ENCODE measurements at places on chromosomes 7 and 10. TPM values are rescaled to one million over a fixed set of nuclear protein-coding genes. Genes with fewer than 3 reads are reported as not detected.
A peak's percentile ranks its signal among the peaks of the same experiment; 100 is the strongest.

Gene ASAH2
- total RNA-seq: 2.2 TPM

DNA sequence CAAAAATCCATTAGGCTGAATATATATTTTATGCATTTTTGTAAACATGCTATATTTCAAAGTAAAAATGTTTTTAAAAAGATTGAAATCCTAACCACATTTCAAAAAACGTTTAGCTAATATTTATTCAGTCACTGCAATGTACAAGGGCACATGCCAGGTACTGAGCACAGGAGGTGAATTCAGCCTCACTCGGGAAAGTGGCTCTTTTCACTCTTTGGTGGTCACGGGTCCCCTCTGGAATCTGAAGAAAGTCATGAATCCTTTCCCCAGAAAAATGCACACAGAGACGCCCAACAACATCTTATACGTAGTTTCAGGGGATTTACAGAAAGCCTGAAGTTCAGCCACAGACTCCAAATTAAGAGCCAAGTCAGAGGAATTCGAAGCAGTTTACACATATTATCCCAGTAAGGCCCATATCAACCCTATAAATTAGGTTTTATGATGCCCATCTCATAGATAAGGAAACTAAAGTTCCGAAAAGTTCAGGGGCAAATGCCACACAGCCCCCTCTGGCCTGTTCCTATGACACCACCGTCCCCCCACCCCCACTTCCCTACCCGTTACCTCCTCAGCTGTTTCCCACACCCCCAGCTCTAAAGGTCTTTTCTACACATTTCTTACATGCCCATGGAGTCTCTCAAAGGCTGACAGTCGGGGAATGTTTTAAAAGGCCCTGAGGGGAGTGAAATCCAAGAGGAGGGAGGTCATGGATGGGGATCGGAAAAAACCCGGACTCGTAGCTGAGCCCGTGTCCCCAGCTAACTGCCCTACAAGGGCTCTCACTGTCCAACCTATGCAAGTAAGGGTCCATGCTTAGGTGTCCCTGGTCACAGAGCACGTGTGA lies 9.6 kb upstream of the SVOPL start:
- no peak for DNase-seq

DNA sequence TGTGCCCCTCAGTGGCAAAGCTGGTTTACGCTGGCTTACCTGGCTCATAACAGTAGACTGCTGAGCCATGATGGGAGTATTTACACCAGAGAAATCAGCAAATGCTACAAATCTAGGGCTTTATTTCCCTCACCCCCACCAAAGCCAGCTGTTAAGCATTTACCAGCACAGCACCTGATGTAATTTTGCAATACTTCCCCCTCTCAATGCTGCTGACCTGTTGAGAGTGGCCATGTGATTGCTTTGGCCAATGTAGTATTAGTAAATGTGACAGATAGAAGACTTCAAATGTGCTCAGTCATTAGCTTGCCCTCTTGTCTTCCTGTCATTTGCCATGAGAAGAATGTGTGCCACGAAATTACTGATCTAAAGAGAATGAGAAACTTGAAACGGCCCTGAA lies 46.6 kb downstream of the HERPUD2 start:
- DNase-seq: no peak

GRCh38 chr7:138979226-138979979 lies 1.8 kb downstream of the KIAA1549 start:
- no peak for DNase-seq

DNA sequence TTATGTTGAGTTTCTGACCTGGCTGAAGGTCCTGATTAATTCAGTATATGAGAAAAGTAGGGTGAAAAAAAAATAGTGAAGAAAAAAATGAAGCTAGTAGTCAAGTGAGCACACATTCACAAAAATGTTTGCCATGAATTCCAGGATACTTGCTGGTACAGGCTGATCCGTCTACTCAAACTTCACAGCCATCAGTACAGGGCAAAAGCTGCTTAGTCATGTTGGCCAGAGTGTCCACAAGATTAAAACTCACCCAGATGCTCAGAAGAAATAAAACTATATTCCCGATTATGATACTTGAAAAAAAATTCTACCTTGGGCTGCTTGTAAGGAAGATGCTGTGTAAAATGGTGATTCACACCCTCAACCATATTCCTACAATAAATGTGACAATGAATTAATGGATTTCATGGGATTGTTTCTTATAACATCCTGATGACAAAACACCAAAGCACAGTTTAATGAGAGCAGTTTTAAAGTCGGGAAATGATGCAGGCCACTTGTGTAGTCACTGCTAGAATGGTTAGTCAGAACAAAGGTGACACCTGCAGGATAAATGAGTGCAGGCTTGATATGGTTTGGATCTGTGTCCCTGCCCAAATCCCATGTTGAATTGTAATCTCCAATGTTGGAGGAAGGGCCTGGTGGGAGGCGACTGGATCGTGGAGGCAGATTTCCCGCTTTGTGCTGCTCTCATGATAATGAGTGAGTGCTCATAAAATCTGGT lies 49.2 kb upstream of the ANKRD1 start:
- DNase-seq: no peak

DNA sequence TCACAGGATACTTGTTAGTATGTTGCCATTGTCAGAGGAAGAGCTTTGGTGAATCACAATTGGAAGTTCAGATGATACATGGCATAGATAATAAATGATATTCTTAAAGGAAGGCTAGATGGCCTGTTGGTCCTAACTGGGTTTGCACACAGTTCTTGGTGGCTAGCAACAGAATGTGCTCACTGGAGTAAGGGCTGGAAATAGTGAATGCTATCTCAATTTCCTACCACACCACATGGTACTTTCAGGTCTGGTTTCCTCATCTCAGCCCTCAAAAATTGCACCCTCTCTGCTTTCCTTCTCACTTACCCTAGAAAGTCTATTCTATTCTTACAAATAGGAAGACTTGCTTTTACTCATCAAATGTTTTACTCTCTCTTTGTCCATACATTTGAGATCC lies 622.5 kb downstream of the ANKRD7 start:
- DNase-seq: no peak

Gene TMUB1
- 80.7 TPM for total RNA-seq

GRCh38 chr10:87504640-87505365 lies at the start of gene MINPP1:
MINPP1 (plus strand) TSS chr10:87504893; CDS start chr10:87504916, 23 bp downstream.
- DNase-seq: peak; percentile 87

Gene PAXIP1
- 14.0 TPM for total RNA-seq

- no peak for DNase-seq
Measured at GRCh38 chr7:65438598-65438997, 64.9 kb downstream of the ZNF92 start.

DNA sequence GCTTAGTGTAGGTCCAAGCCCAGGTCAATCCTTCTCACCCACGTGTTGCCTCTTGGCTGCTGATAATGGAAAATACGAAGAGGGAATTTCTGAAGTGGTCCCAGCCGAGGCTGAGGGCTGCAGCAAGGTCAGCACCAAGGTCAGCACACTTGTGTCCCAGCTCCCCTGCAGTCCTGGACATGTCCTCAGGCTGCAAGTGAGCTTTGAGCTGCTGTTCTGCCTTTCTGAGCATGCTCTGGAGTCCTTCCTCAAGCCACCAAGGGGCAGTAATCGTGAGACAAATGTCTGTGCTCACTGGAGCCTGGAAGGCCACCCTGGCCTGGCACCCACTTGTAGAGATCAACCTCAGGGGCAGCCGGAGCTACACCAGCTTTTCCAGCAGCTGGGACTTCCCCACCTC lies 28.3 kb downstream of the DRGX start:
- no peak for DNase-seq

Gene VWC2
- 0.25 TPM for total RNA-seq

Gene RNLS
- total RNA-seq: 18.6 TPM

- no peak for DNase-seq
Measured at GRCh38 chr10:14574291-14574690, 200.4 kb downstream of the FAM107B start.

Gene NPY4R2
- total RNA-seq: 10.6 TPM

Gene BMPR1A
- total RNA-seq: 50.9 TPM

DNA sequence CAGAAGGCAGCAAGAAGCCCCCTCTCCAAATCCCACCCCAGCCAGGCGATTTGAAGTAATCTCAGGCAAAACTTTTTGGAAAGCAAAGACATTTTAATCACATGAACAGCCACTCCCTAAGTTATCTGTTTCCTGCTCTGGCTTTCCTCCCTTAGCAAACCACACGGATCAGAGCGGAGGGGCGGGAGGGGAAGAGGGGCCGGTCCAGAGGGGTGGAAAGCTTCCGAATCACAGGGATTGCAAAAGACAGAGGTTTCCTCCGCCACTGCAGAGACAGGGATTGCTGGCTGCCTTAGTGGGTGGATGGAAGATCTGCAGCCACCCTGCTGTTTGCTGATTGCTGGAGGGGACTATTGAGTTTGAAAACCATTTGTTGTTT lies 41.2 kb downstream of the ZCCHC24 start:
- no peak for DNase-seq

GRCh38 chr7:908159-908581 lies 31.8 kb downstream of the GET4 start:
- no peak for DNase-seq

Gene OGDHL
- total RNA-seq: 1.1 TPM

DNA sequence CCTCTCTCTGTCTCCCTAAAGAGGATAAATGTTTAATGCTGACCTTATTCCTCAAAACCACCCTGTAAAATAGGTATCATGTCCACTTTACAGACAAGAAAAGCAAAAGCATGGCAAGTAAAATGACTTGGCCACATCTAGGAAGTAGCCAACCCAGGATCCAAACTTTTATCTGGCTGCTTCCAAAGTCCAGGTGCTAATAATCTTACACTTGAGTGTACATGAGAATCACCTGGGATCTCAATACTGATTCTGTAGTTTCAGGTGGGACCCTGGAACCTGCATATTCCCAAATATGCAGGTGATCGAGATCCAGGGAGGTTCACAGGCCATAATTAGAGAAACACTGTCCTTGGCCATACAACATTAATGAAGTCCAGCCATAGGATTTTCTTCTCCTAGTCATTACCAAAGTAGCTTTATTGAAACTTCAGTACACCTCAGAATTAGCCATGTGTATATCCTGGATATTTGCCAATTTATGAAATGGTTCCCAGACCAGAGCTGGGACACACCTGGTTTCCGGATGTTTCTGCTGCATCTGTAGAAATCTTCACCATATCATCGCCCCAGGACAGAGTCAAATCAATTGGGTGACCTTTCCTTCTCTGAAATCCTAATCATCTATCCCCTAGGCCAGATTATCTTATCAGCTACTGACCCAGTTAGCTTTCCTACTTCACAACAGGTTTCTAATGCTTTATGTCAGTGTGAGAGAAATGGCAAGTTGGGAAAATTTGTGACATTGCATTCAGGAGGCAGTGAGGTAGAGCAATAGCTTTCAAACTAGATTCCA lies 119.1 kb upstream of the KMT2E start:
- DNase-seq: no peak

- no peak for DNase-seq
Measured at GRCh38 chr10:129728905-129729795, 234.9 kb downstream of the EBF3 start.

Gene SPAM1
- not detected for total RNA-seq

Gene SORCS1
- 2.7 TPM for total RNA-seq

- no peak for DNase-seq
Measured at GRCh38 chr7:77244222-77244934, 44.8 kb upstream of the FGL2 start.

Gene SAMD9
- total RNA-seq: 31.2 TPM

Gene SAMD9L
- 22.6 TPM for total RNA-seq

DNA sequence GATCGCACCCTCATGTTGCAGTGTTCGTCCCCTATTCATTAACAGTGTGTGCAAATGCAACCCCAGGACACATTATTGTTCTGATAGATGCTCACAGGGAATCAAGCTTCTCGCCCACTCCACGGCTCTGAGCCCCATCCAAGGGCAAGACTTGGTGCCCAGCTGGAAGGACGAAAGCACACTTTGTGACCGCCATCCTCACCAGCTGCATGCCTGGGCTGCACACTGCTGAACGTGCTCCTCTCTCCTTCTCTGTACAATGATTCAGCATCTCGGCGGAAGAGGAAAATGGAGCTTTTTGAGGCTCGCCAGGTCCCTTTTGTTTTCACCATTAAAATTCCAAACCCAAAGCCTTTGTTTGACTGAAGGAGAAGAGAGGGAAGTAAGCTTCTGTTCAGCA lies 41.9 kb downstream of the MKI67 start:
- no peak for DNase-seq

Gene AKR1C8
- not detected for total RNA-seq

Gene LRMDA
- total RNA-seq: 8.1 TPM

DNA sequence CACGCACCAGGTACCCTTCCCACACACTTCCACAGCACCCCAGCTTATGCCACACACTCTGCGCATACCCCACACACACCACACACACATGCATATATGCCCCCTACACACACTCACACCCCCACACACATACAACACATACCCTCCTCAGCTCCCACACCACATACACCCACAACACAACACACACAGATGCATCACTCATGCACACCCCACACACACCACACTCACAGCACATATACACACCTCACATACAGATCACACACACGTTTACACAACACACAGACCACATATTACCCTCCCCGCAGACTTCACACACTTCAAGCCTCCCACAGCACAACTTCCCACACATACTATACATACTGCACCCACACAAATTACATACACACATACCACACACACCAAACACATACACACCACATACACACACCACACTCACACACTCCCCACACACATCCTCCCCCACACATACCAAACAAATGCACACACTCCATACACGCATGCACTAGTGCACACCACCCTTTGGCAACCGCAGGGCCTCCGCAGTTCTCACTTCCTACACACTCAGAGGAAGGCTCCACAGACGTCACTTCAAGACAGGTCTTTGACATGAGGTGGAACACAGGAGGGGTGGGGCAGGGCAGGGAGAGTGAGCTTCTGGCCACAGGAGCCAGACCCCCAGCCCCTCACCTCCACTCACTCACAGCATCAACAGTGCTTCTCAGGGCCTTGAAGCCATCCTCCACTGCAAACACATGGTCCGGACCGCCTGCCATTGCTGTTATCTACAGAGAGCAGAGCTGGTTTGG lies 18.5 kb upstream of the ANTXRL start:
- no peak for DNase-seq

DNA sequence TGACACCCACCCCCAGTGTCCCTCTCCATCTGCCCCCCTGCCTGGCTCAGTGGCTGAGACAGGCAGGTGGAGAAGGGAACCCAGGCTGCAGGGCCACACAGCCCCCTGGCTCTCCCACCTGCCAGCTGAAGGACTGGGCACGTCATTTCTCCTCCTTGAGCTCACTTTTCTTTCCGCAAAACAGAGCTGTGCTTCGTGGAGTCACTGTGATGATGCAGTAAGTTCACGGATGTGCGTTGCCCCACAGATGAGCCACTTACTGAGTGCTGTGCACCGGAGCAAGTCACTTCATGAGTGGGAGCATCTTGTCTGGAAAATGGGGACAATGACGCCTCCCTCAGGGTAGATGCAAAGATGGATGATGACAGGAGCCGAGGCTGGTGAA lies 2.7 kb downstream of the OPN4 start:
- peak; percentile 14 for DNase-seq

Measured in left colon (tissue), 2 donors.